ENCODE measurements at places on chromosomes 1 and 21.
A peak's percentile ranks its signal among the peaks of the same experiment; 100 is the strongest.

DNA sequence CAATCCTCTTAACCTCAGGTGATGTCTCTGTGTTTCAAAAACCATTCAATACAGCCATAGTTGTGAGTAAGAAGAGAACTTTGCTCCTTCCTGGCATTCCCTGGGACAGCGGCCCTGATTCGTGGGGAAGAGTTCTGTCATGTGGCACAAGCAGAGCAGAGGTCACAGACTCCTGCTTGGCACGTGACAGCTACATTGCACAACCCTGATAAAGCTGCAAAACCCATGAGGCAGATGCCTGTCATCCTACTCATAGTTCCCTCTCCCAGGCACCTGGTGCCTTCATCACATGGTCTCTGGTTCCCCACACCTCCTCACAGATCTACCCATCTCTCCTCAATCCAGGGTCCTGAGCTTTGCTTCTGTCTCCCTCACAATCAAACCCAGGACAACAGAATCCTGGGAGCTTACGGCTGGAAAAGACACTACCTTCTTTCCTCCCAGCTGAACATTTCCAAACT, 70.8 kb downstream of the PLPP3 start:
- DNase-seq, result no peak

DNA sequence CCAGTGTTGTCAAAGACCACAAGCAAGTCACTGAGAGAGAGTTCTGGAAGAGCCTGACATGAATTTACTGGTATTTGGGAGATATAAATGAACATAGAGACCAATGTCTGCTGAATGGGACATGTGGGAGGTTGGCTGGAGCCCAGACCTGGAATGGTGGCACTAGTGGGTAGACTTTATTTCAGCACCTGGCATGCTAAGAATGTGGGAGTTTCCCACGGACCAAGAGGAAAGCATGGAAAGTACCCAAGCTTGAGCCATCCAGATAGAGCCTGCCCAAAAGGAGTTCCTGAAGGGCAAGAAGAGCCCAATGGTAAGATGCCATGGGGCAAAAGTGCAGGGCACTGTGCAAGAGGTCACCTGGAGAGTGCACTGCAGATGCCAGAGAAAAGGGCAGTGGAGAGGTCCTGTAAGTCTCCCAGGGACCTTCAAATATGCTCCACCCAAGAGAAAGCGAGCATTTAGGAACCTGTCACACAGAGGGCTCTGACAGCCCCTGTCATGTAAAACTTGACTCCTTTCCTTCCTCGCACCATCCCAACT, 8.1 kb upstream of the ZNF687 start:
- no peak for DNase-seq

DNA sequence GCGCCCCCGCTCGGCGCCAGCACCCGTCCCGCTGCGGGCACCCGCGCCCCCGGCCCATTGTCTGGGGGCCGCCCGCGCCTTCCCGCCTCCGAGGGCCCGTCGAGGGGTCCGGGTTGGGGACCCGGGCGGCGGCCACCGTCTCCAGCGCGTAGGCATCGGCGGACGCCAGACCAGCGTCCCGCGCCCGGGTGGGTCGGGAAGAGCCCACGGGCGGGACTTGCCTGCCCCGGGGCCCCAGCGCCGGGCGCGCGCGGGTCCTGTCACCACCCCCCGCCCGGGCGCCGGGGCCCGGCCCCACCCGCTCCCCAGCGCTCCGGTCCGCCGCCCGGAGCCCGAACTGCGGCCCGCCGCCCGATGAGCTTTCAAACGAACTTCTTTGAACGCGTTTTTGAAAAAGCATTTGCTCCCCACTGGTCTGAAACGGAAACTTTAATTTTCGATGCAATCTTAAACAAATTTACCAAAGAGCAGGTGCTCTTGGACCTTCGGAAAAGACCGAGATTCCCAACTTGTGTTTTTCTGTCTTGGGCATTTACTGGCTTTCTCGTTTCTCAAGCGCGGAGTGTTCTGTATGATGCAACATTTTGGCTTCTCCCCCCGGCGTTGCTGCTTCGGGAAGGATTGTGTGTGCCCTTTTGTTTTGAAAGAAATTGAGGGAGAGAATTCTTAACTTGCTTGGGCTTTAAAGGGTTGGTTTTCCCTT, 615 bp downstream of the CLIC4 start:
- DNase-seq, result no peak

- DNase-seq, result no peak
Measured at GRCh38 chr1:201250326-201251011, 32.8 kb upstream of the PKP1 start.

- DNase-seq, result peak; percentile 94
Measured at GRCh38 chr1:1374929-1375662, at the start of gene AURKAIP1. AURKAIP1 (minus strand) TSS chr1:1375207; CDS start chr1:1374756, 451 bp downstream.

DNA sequence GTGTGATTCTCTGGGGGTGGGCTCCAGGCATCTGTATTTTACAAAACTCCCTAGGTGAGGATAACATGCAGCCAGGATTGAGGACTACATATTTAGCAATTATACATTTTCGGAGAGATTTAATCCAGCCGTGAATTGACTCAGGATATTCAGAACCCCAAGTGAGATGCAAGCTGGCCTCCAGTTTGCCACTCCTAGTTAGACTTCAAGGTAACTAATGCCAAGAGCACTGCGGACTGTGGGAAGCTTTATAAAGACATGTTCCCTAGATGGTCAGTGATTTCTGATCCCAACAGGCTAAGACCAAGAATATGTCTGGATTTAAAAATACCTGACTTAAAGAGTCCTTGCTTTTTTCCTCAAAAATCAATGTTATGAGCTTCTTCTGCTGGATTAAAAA, 308.5 kb downstream of the NTNG1 start:
- no peak for DNase-seq

DNA sequence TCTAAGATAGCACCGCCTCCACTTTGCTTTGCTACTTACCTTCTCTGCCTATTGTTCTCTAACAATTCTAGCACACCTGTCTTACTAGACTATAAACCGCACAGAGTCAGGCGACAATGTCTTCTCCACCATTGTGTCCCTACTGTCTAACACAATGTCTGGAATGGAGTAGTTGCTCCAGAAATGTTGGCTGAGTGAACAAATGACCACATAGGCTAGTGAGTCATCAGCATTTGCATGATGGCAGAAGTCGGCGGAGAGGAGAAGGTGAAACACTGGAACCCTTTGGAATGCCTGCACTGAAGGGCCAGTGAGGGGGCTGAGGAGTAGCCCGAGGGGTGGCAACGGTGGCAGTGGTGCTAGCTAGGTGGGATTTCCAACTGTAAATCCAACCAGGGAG, 14.0 kb upstream of the PABPC4 start:
- DNase-seq, result no peak

- DNase-seq, result peak; percentile 3
Measured at GRCh38 chr1:200670242-200671118, 773 bp upstream of the DDX59 start.

DNA sequence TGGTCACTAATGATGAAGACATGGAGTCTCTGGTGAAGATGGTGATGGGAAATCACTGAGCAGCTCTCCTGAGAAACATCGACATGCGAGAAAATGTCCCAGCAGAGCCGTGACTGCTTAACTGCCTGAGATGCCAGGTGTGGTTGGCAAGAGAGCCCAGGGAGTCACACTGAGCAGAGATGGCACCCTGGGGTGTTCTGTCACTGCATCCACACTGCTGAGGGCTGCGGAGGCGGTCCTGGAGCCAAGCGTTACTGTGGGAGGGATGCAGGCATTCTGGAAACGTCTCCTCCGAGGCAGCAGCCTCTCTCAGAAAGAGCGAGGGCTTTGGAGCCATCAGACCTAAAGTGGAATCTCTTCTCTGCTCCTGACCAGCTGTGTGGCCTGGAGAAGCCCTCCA, 57.2 kb downstream of the EPHB2 start:
- DNase-seq, result no peak

DNA sequence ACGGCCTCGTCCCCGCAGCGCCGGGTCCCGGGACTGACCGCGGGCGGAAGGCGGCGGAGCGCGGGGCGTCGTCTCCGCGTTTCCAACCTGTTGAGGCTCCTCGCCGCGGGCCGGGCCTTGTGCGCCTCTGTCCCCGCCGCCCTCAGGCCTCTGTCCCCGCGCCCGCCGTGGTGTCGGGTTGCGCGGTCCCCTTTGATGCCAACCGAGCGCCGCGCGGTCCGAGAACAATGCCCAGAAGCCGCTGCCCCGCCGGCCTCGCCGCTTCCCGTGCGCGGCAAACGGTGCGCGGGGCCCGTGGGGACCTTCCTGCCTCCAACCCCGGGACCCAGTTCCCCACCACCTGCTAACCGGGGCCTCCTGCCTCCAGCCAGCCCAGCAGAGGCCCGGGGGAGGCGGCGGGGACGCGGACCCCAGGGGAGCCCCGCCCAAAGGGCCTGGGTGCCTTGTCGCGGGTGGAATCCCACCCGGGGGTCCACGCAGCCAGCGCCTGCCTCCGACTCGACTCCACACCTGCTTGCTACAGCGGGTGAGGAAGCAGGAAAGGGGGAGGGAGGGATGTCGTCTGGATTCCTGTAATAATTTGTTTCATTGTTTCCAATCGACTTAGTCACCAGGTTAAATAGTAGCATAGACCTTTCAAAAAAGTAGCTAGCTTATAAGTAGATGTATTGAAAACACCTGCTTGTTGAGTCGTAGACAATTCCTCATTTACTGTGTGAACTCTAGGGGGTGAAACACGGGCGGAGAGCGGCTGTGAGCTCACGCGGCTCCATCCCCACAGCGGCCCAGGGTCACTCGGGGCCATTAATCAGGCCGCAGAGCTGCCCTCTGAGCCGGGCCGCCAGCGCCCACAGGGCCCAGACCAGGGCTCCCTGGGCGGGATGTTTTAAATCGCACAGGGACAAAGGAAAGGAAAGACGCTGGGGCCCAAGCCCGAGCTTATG, 1.1 kb downstream of the COL18A1 start:
- peak; percentile 10 for DNase-seq

DNA sequence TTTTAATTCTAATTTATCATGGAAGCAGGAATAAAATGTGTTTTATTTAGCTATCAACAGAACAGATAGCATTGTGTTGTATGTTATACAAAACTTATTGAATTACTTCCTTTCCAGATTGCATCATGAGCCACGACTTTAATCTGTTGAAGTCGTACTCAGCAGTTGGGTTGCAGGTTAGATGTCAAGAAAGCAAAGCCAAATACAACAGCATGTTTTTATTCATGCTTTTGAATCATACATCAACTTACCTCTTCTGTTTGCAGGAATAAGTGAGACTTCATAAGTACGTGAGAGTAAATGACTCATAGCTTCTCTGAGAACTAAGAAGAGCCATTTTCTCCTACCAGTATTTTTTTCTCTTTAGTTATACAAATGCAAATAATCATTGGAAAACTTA, 110.8 kb upstream of the ADGRL4 start:
- no peak for DNase-seq

DNA sequence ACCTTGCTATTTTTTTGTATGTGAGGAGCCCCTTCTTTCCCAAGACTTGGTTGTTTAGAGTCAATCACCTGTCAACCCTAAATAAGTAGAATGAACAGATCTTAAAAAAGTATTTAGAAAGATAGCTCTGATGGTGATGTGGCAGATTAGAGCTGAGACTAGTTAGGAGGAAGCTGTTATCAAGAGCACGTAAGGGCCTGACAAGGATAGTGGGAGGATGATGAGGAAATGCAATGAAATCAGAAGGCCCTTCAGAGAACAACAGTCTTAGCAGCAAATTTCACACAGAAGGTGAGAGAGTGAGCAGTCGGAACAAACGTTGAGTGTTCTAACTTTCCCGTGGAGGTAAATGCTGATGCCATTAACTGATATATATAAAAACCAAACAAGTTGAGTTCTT, 15.9 kb upstream of the S1PR1 start:
- no peak for DNase-seq

DNA sequence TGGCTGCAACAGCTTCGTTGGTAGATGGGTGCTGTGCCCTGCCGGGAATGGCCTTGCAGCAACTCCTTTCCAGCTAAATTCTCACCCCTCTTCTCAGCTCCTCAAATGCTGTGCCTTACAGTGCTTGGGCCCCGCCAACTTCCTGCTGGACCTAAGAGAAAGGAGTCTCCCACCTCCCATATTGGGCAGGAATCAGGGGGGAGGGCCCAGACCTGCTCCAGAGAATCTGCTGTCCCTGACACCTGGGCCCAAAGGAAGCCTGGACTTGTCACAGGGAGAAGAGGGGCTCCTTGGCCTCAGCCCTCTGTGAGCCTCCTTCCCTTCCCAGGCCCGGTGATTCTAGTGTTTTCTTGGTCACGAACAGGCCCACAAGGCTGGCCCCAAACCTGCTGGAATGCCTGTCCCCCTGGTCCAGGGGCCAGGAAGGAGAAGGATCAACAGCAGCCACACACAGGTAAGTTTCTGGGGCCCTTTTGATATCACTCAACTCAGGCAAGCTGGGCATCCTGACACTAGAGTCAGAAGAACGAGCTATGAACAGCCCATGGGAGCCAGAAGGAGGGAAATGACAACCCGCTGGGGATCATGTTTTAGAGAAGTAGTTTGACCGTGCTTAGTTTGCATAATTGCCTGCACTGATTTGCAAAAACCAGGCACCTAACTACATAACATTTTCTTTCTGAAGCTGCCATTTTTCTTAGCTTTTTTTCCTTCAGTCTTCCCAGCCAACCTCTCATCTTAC, 86.2 kb downstream of the CD247 start:
- DNase-seq, result no peak

- no peak for DNase-seq
Measured at GRCh38 chr1:181669246-181669645, 185.9 kb downstream of the CACNA1E start.

GRCh38 chr1:219446288-219446687, 166.6 kb downstream of the ZC3H11B start:
- DNase-seq, result no peak

- no peak for DNase-seq
Measured at GRCh38 chr1:160103658-160104408, 5.4 kb upstream of the IGSF8 start.

DNA sequence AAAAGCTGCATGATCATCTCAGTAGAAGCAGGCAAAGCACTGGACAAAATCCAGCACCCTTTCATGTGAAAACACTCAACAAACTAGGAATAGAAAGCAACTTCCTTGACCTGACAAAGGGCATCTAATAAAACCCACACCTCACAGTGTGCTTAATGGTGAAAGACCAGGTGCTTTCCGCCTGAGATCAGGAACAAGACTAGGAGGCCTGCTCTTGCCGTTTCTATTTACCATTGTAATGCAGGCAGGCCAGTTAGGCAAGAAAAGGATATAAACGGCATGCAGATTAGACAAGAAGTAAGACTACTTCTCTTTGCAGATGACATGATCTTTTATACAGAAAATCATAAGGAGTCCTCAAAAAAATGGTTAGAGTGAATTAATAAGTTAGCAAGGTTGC, 37.2 kb downstream of the SLC37A1 start:
- DNase-seq, result no peak
